ENCODE measurements at places on chromosomes 3 and 15.

DNA sequence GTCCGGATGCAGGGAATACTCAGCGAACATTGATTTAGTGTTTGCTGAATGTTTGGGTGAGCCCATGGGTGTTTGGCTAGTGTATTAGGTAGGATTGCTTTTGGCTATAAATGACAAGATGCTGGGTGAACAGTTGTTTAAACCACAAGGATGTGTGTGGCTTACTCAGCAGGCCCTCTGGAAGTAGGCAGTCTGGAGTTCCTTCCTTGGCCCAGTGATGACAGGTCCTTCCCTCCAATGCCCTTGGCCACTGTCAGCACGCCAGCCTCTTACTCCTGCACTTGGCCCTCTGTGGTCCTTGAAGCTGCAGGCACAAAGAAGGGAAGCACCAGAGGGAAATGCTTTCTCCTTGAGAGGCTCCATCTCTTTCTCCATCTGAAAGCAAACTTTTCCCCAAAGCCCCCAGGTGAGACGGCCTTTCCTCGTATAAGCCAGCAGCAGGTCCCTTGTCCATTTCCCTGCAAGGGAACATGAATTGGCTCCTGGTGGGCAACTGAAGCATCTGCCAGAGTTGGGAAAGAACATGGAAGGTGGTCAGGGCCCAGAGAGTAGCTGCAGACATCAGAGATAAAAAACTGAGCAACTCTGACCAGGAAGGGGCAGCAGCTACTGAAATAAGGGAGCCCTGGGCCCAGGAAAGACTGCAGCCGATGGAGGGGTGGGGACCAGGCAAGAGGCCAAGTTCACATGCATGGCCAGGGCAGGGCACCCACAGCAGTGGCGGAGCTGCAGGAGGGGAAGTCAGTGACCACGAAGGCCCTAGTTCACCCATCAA lies 105.0 kb downstream of the TPRA1 start:
- no peak for DNase-seq

- no peak for DNase-seq
These were observed 23.1 kb upstream of the TBL1XR1 start for GRCh38 chr3:177220136-177220974.

GRCh38 chr3:64342940-64343688 lies 117.8 kb upstream of the PRICKLE2 start:
- no peak for DNase-seq

DNA sequence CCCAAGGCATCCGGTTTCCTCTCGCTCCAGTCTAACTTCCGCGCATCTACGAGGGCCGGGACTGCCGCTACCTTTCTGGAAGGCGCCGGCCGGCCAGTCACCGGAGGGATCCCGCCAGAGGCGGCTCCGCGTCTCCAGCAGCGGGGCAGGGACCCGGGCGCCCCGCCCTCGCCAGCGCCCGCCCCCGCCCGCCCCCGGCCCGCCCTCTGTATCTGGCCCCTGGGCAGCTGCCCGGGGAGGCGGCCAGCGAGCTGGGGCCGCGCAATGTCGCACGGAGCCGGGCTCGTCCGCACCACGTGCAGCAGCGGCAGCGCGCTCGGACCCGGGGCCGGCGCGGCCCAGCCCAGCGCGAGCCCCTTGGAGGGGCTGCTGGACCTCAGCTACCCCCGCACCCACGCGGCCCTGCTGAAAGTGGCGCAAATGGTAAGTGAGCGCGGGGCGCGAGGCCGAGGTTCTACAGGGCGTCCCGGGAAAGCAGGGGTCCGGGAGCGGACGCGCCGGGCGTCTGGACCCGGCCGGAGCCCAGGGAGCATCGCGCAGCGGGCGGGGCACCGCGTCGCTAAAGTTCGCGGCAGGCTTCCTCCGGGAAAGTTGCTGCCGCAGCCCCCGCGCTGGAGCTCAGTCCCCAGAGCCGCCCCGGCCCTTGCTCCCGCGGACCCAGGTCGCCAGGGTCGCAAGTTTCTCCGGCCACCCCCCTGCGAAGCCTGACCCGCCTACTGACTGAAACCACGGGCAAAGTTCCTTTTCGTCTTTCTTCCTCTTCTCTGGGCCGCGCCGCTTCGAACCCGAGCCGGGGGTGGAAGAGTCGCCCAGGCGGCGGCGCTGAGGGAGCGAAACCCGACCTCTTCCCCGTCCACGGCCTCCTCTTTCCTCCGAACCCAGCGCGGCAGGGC lies at the start of gene CMTM7:
Gene CMTM7 (plus strand): TSS at position 211 of the 893 bp plus-strand sequence. CDS start 54 bp downstream, at position 265.
- no peak for DNase-seq

DNA sequence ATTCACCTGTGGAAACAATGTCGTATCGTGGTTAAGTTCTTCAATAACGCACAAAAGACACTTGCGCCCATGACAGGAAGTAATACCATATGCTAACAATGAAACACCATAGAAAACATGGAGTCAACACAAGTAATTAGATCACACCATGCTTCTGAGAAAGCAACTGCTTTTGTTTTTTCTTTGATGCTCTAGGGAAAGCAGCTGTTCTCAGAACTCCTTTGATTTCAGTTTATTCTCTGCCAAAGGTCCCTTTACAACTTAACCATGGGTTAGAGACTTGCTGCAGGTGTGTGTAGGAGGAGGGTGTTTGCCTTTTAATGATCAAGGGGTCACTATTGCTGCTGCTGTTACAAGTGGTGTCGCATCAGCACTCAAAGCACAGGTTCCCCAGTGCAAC lies 324.0 kb upstream of the SLCO3A1 start:
- no peak for DNase-seq

DNA sequence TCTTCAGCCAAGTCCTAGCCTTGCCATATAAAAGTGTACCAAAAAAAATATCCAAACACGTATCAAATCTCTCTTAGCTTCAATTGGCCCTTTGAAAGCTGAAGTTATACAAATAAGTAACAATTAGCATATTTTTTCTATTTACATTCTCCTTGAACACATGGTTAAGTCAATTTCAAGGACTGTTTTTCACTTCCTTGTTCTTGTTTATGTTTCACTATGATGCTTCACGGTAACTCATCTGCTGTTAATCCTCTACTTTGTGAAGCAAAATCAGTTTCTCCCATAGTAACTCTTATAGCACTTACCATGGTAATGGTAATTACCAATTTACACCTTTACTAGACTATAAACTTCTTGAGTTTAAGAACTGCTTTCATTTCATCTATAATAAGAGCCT lies 10.6 kb upstream of the SPRED1 start:
- DNase-seq, result no peak

GRCh38 chr3:169283951-169284350 lies 379.6 kb downstream of the MECOM start:
- no peak for DNase-seq

- no peak for DNase-seq
These were observed 60.4 kb upstream of the TNFAIP8L3 start for GRCh38 chr15:51155016-51155580.

GRCh38 chr3:65902304-65902793 lies 136.4 kb downstream of the MAGI1 start:
- no peak for DNase-seq

- DNase-seq, result no peak
These were observed 16.6 kb downstream of the NFKBIZ start for GRCh38 chr3:101865751-101866509.

Measured in pons (tissue), 1 donor.